ENCODE measurements at places on chromosomes 4 and X. TPM values are rescaled to one million over a fixed set of nuclear protein-coding genes. Genes with fewer than 3 reads are reported as not detected.

CACNA1F gene
- not detected for total RNA-seq

SPIN2A gene
- total RNA-seq = 0.14 TPM

MMGT1 gene
- total RNA-seq = 16.8 TPM

SMIM14 gene
- 14.3 TPM for total RNA-seq

SLC10A4 gene
- total RNA-seq = 8.0 TPM

RPA4 gene
- total RNA-seq = 0.20 TPM

PSAPL1 gene
- total RNA-seq = 0.13 TPM

SHOX gene
- total RNA-seq = not detected

ADGRG2 gene
- total RNA-seq = 7.0 TPM

ABLIM2 gene
- 0.58 TPM for total RNA-seq

IL2RG gene
- 0.21 TPM for total RNA-seq

F11 gene
- not detected for total RNA-seq

ADAMTS3 gene
- 0.06 TPM for total RNA-seq

PNCK gene
- 0.16 TPM for total RNA-seq

ASB5 gene
- not detected for total RNA-seq

CCDC149 gene
- 1.4 TPM for total RNA-seq

VCX2 gene
- total RNA-seq = not detected

KLKB1 gene
- not detected for total RNA-seq

ING2 gene
- total RNA-seq = 10.9 TPM

SLC2A9 gene
- 0.39 TPM for total RNA-seq

SOWAHD gene
- 0.20 TPM for total RNA-seq

NXF3 gene
- total RNA-seq = not detected

SYTL5 gene
- total RNA-seq = 0.28 TPM

STOX2 gene
- 3.4 TPM for total RNA-seq

TMPRSS11B gene
- not detected for total RNA-seq

MAGEB10 gene
- not detected for total RNA-seq

PRSS12 gene
- total RNA-seq = 0.25 TPM

SERPINA7 gene
- not detected for total RNA-seq

CT45A10 gene
- total RNA-seq = not detected

PGAM4 gene
- 0.66 TPM for total RNA-seq

NSDHL gene
- 41.1 TPM for total RNA-seq

FAM200B gene
- total RNA-seq = 33.6 TPM

FBXL5 gene
- total RNA-seq = 22.8 TPM

BTK gene
- 0.08 TPM for total RNA-seq

SMIM10 gene
- 0.17 TPM for total RNA-seq

ZCCHC18 gene
- total RNA-seq = 0.25 TPM

NRK gene
- not detected for total RNA-seq

PAGE4 gene
- total RNA-seq = not detected

SMARCA1 gene
- 46.0 TPM for total RNA-seq

TRO gene
- 0.46 TPM for total RNA-seq

Measured in A549 treated with RU486 at 1 μM for 4 hours (cell line).